ENCODE measurements at places on chromosomes 2 and 18. TPM values are rescaled to one million over a fixed set of nuclear protein-coding genes. Genes with fewer than 3 reads are reported as not detected.
A peak's percentile ranks its signal among the peaks of the same experiment; 100 is the strongest.

HOXD3 gene
- total RNA-seq: not detected

DNA sequence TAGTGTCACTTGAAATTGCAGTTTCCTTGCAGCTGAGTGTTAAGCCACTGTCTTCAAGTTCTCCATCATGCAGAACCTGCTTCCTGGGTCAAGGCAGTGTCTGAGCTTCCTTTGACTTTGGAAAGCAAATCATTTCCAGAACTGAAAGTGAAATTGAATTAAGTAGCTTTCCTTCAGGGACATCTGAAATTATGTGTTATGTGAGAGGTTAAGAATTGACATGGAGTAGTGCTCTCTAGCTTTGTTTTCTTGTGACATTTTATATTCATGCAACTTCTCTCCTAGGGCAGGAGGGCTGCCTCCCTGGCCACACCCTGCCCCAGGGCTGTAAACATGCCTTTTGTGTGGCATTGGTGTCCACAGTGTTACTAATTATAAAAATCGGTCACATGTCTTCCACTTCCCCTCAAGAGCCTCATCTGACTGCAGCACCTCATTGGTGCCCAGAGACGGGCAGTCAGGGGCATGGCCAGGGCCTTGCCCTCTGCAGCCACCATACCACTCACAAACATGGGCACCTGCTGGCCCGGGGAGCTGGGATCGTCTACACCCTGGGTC, 14.4 kb downstream of the RAB12 start:
- peak overlapping the region; percentile 44 for H3K27ac ChIP-seq
- no peaks in the 10 kb centered on the region for H3K27me3 ChIP-seq
- H3K4me3 ChIP-seq: no peak overlapping the region
- H3K36me3 ChIP-seq: peaks cover 5% of the 10 kb centered on the region
- peak; percentile 25 for DNase-seq

DNA sequence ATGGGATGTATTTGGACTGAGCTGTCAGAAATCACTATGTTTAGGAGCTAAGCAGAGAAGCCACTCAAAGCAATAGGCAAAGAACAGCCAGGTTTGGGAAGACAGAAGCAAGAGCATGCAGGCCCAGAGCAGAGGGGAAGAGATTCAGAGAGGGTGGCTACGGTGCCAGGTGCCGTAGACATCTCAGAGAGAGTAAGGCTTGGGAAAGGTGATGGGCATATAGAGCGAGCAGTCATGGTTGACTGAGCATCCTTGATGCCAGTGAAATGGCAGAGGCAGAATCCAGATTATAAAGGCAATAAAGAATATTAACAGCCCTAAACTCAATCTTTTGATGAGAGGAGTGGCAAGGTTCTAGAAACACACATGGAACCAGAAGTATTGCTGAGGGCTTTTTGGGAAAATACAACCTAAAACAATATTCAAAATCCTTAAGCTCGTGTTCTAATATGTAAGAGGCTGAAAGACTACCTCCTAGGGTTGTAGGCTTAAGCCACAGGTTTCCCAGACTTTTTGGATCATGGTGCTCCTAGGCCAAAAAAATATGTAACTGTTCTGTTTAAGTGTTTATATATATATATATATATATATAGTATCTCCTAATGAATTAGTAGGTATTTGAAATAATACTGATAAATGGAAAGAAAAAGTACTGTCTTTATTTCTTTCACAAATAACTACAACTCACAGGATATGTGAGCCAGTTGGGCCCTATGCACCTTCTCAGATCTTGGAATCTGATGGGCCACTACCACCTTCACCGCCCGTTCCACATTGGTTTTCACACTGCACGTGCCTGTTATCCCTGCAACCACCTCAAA, 113.3 kb downstream of the MYCN start:
- H3K27me3 ChIP-seq: no peaks in the 10 kb centered on the region
- no peak for DNase-seq
- H3K4me1 ChIP-seq: no peaks in the 10 kb centered on the region
- no peak overlapping the region for H3K4me3 ChIP-seq
- H3K36me3 ChIP-seq: no peaks in the 10 kb centered on the region

PFN4 gene
- total RNA-seq: not detected
